NCI-H2171 treated with DMSO at 0.1 percent for 48 hours (cell line): ENCODE measurements at places on chromosomes 12 and 14.

DNA sequence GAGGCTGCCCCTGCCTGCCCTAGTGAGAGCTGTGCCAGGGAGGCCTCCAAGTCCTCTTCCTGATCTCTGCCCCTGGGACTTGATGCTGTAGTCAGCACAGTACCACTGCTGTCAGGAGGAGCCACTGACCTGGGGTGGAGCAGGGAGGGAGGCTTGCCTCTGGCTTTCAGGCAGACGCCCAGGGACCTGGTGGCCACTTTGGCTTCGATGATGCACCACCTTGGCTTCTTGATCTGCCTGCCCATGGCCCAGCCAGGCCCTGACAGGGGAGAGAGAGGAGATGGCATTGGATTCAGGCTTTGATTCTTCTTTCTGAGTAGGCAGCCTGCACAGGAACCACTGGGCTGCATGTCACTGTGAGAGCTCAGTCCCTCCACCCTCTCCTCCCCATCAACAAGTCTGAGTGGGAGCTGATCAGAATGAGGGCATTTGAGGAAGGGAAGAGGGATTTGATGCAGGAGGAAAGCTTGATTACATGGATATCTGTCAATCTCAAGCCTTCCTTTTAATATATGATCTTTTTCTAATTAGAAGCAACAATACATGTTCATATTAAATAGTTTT lies 24.7 kb downstream of the TMEM63C start:
- no peak for DNase-seq

DNA sequence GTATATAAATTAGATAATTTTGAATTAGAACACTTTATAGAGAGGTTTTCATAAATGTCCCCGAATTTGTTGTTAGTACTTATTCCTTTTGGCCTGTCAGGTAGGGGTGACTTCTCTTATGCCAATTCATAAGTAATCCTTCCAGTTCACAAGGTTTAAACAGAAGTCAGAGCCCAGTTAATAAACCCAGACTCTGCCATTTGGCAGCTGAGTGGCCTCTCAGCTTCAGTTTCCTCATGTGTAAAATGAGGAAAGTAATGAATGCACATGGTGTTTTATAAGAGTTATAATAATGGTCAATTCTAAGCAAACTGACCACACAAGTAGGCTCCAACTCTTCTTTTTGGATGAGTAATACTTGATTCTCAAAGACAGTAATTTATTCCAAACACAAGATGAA lies 10.3 kb downstream of the MTERF2 start:
- DNase-seq, result no peak

- DNase-seq, result no peak
Measured at GRCh38 chr12:113263431-113263963, 42.2 kb downstream of the TPCN1 start.

DNA sequence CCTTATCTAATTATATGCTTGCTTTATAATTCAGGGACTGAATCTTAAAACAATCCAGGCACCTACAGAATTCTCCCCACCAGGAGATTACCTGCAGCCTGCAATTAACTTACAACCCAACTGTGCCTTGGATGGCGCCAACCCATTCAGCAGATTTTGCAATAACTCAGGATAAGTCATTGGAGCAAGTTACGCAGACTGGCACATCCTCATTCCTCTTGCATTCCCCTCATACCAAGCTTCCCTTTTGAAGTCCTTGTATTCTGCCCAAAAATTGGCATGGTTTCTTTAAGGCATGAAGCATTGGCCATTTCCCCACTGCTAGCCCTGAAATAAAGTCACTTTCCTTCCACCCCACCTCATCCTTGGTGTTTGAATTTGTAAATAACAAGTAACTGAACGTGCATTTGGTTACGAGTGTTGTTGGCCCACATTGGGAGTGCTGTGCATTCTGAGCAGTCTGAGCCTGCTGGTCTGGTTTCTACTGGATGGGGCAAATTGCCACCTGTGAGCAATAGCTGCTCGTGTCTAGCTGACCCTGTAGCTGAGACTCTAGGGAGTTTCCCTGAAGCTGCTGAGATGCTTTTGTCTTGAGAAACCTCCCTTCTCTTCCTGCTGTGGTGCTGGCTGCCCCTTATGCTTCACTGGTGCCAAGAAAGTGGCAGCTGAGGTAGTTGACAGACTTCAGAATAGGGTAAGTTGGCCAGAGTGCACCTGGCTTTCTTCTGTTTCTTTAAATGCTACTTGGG lies 99.2 kb upstream of the SCAF11 start:
- DNase-seq, result no peak

DNA sequence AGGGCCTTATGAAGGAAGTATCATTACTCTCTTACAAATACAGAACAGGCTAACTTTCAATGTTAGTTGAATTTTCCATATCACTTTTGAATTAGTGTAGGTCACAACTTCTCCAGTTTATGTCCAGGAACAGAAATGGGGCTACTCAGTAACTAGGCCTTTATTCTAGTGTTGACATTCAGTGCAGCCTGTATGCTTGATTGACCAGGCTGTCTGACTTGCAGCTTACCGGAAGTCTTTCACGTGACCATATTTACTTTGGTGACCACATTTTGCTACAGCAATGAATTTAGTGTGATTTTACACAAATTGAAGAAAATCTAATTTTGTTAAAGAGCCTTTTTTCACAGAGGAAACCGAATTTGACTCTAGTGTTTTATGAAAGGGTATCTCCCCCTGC lies 12.4 kb downstream of the MTERF2 start:
- no peak for DNase-seq

- no peak for DNase-seq
Measured at GRCh38 chr12:109967383-109968031, 28.7 kb downstream of the GIT2 start.

DNA sequence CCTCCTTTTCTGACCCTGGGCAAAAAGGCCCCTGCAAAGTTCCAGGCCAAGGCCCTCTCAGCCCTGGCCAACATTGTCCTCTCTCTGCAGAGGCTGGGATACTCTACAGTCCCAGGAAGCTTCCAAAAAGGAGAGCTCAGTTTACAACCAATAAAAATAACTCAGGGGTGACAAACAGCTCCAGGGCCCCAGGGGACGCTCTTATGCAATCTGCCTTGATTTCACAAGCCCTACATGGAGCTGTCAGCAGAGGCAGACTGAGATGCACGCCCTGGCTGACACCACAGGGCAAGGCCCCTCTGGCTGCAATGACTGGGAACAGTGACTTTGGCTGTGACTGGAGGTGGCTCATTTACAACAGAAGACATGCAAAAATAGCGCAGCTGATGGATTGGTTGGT lies 129.0 kb upstream of the MED13L start:
- DNase-seq, result peak; percentile 90

DNA sequence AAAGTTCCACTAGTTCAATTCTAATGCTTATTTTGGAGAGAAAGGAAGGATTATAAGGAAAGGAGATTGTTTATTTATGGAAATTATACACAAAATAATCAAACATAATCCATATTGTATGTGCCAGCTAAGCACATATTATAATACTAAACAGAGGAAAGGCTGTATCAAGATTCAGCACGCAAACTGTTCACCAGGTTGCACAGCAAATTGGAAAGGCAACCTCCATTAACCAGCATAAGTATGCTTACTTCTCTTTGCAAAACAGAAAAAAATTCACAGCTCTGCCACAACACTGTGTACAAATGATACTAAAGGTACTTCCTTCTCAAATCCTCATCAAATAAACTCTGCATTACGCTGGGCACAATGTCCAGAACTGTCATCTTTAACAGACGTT lies 146.3 kb downstream of the MED13L start:
- DNase-seq, result no peak
